ENCODE measurements at places on chromosomes 6 and 20. TPM values are rescaled to one million over a fixed set of nuclear protein-coding genes. Genes with fewer than 3 reads are reported as not detected.
A peak's percentile ranks its signal among the peaks of the same experiment; 100 is the strongest.

- peak; percentile 78 for DNase-seq
These were observed 9.9 kb downstream of the CYP21A2 start for GRCh38 chr6:32047855-32048766.

GRCh38 chr20:36974660-36975059, 23.2 kb upstream of the SAMHD1 start:
- no peak for DNase-seq

DNA sequence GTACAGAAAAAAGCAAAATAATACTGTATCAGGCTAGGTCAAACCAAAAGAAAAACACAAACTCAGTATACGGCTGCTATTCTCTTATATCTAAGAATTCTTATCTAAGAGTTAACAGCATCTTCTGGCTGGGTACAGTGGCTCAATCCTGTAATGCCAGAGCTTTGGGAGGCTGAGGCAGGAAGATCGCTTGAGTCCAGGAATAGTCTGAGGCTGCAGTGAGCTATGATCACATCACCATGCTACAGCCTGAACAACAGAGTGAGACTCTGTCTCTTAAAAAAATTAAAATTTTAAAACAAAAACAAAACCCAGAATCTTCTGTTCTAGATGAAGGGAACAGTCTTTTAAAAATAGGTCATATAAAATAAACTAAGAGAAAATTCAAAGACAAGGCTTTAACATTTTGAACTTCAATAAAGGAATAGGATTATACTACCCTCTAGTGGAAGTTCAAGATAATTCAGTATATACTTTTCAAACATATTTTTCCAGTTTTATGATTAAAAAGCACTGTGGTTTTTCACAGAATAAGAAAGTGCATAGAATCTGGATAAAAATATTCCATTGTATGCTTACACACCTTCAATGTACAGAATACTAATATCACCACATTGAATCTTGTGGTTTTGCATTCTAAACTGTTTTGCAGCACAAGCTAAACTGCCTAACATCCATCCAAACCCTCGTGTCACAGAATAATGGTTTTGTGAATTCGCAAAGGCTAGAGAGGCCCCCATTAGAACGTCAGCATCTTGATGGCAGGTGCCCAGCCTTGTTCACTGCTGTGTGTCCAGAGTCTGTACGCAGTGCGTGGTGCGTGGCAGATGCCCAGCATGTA, 39.3 kb downstream of the DTNBP1 start:
- DNase-seq: no peak

DNA sequence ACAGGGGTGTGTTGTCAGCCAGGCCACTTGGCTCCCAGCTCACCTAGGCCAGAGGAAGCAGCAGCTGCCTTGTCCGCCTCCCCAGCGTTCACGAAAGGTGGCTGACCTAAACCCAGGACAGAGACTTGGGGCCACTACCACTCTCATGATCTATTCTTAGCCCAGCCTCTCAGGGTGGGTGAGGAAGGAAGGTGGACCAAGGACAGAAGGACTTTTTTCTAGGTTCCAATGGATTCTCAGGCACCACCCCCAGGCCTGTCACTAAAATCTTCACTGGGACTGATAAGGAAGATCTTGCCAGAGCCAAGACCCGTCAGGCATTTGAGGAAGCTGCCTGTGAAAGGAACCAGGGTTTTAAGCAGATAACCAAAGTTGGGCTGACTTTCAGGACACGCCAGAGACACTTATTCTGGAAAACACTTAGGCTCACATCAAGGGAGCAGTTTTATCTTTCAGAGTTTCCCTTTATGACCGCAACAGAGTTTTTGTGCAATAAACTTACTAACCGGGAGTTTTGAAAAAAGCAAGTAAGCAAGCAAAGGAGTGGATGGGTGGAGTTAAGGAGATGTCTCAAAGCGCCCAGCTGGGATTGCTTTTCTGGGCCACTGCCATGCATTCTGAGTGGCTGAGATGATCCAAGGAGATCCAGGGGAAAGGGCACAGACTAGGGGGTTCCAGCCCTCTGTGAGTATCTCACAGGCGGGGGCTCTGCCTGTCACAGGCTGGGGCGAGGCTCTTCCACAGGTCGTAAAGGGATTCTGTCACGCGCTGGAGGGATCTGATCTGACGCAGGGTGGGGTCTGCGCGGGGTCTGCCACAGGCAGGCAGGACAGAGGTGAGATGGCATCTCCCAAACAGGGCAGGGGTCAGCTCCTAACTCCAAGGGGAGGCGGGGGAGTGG, 989 bp downstream of the FITM2 start:
- DNase-seq: no peak

The BPIFA1 gene
- total RNA-seq: not detected
